ENCODE measurements at places on chromosomes 13 and 19. TPM values are rescaled to one million over a fixed set of nuclear protein-coding genes. Genes with fewer than 3 reads are reported as not detected.

Gene LIG1
- total RNA-seq: 13.5 TPM

Gene RFPL4AL1
- under 0.01 TPM for total RNA-seq

Gene ZNF560
- total RNA-seq: 2.7 TPM

Gene QPCTL
- total RNA-seq: 31.2 TPM

Gene SPIB
- total RNA-seq: not detected

Gene KIR2DL1
- total RNA-seq: not detected

Gene TNNI3
- not detected for total RNA-seq

Gene LILRA1
- not detected for total RNA-seq

Gene KLK14
- total RNA-seq: not detected

Gene TMC4
- total RNA-seq: 1.4 TPM

Gene ZNF700
- total RNA-seq: 11.0 TPM

Gene TEAD2
- 14.7 TPM for total RNA-seq

Gene TSPAN16
- not detected for total RNA-seq

Gene CCNA1
- 12.8 TPM for total RNA-seq

Gene IL4I1
- total RNA-seq: 0.38 TPM

Gene CTXN1
- total RNA-seq: 1.4 TPM

Gene ETV2
- 0.19 TPM for total RNA-seq

Gene TIMM29
- total RNA-seq: 41.4 TPM

Data from regular cardiac myocyte (primary cell).